ENCODE measurements at places on chromosomes 3 and 15.

- no peak for DNase-seq
Measured at GRCh38 chr15:30038667-30039523, 43.9 kb upstream of the GOLGA8J start.

GRCh38 chr3:71421475-71421819 is 162.1 kb downstream of the FOXP1 start:
- DNase-seq: no peak

DNA sequence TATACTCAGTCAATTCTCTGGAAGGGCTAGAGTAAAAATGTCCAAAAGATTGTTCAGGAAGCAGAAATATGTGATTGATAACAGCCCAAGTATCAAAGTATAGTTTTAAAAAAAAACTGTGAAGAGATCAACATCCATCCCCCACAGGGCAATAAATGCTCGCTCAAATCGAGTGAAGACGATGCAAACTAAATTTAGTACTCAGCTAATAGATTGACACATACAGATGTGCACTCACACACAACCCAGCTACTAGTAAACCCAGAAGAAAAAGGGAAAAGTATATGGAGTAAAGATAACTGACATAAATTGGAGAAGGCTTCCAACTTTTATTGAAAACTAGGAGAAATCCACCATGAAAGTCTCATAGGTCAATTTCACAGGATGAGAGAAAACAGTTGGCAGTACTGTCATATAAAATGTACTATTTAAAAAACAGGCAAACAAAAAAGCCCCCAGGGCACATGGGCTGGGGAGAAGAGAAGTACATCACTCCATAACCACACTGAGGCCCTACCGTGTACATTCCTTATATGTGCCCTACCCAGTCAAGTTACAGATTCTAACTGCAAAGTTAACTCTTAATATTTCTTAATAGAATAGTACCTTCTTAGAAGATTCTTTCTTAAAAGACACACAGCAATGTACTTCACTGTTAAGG is 125.7 kb downstream of the TBL1XR1 start:
- DNase-seq: no peak

DNA sequence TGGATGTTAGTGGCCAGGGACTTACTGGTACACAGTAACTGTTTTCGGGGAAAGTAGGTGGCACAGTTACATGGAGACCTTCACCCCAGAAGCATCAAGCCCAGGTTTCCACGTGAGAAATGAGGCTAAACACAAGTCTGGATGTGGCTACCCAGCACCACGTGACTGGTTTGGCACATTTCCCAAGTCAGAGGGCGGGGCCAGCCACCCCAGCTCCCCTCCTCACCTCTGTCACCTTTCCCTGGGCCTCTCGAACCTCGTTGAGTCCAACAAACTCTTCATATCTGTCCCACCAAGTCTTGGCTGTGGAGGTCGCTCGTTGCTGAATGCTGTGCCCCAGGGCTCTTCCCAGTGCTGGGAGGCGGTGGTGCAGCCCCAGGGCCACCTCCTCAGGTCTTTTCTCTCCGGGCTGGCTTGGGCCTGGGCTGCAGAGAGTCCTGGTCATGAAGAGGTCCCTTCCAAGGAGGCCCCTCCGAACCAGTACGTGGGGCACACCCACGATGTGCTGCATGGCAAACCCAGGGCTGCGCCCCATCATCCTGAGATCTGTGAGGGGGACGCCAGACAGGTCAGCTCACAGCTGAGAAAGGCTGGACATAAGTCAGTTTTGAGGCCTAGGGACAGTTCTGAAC is 4.8 kb upstream of the PLXNB1 start:
- DNase-seq: no peak

DNA sequence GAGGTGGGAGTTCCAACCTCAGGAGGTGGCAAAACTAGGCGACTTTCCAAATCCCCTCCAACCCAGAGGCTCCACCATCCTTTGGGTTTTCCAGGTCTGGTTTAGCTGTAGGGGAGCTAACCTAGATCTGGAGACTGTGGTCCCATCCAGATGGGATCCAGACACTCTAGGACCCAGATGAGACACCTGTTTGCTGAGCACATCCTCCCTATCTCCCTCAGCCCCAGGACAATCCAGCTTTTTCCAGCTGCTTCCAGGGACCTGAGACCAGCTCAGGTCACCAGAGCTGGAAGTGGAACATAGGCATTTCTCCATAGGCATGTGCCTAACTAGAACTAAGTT is 18.2 kb downstream of the CRTAP start:
- no peak for DNase-seq

- DNase-seq: no peak
Measured at GRCh38 chr3:149188494-149188893, 33.1 kb downstream of the CP start.

GRCh38 chr3:43779850-43780249 is 89.1 kb downstream of the ABHD5 start:
- DNase-seq: no peak

DNA sequence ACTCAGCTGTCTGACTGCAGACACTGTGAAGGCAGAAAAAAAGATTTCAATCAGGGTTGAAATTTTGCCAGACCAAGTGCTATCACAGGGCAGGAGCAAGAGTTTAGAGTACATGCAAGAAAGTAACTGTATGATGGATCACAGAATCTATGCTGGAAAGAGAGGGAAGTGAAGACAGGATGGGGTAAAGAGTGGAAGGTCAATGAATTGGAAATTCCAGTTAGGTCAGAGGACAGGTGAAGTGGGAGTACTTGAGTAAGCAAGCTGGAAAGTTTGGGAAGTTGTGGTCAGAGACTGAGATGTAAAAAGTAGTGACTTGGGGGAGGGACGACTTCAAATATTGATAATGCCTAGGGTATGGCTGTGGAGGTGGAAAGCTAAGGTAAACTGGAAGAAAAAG is 7.2 kb downstream of the SPG11 start:
- DNase-seq: no peak

DNA sequence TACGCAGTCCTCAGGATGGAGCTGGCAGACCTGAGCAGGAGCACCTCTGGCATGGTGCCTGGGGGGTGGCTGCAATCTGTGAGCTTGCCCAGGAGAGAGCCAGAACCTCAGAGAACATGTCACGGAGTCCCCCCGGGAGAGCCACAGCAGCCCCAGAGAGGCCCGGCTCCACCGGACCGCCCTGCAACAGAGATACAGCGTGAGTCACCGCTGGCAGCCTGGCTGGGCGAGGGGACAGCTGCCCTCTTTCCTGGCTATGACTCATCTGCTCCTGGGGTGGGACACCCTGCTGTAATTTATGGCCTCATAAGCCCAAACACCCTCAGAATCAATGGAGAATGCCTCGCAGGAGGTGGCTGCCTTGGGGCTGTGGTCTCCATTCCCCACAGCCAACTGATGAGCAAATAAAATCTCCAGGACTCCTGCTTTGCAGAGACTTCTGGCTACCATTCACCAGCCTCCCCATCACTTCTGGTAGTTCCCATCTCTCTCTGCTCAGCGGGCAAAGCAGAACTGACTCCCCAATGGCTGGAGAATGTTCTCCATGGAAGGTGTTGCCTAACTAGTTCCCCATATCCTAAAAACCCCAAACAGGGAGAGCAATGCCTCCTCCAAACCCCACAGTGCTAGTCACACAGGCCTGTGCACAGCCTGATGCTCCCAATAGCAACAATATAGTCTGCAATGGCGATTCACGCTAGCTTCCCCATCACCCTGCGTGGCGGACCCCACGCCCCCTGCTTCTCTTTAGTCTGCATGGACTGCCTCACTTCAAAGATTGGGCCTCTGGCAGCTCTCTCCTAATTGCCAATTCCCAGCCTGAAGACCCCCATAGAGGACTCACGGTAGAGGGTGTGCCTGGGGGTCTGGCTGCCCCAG is 21.6 kb downstream of the ACSBG1 start:
- no peak for DNase-seq

GRCh38 chr3:21729888-21730459 is 21.0 kb downstream of the ZNF385D start:
- no peak for DNase-seq

GRCh38 chr15:60643555-60643954 is 164.6 kb upstream of the ICE2 start:
- DNase-seq: no peak

DNA sequence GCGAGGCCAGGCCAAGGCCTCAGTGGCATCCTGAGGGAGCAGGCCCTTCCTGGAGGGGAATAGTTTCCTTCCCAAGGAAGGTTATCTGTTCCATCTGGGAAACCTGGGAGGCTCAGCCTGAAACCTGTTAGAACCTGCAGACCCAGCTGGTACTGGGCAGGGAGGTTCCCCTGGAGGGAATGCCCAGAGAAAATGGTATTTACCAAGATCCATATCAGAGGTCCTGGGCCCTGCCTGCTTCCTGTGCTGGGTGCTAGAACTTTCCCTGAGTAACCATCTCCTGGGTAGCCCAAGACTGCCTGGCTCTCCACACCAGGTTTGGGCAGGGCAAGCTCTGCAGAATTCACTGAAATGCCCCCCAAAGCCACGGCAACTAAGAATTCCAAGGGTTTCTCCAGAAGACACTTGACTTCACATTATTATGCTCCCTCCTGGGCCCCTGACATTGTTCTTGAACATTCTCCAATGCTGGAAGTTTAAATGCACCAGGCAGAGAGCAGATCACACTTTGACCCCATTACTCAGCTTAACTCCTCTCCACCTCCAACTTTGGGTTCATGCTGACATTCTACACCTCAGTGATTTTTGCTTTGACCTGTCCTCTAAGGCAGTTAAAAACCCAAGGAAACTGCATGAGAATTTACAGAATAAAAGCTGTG is 2.0 kb downstream of the CA12 start:
- DNase-seq: no peak
